ENCODE measurements at places on chromosomes 11 and 22.

GRCh38 chr22:38871360-38872171 is 450 bp downstream of the CBX6 start:
- DNase-seq = no peak

DNA sequence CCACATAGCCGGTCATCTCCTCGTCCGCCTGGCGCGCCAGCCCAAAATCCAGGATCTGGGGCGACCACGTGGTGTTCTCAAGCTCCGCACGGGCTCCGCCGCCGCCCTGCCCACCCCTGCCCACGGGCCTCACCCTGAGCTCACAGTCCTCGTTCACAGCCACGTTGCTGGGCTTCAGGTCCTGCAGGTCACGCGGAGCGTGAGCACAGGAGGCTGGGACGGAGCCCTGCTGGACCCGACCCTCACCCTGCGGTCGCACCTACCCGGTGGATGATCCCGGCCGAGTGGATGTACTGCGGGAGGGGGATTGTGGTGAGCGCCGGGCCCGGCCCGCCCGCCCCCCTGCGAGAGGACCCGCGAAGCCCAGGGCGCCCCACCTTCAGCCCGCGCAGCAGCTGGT is 3.2 kb downstream of the MAPK11 start:
- DNase-seq = no peak

- DNase-seq = no peak
Measured at GRCh38 chr11:69167916-69168691, 12.4 kb downstream of the SMIM38 start.

DNA sequence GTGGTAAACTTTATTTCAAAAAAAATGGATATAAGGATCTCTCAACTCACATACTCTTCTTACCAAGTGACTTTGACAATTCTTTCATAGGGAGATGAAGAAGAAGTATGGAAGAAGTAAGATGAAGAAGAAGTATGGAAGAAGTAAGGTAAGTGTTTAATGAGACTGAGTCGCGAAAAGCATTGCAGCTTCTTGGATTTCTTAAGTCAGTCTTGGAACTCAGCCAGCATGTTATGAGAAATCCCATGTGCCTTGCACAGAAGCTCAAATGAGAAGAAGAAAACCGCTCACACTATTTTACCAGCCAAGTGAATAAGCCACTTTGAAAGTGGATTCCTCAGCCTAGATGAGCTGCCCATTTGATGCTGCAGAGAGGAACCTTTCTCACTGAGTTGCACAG is 332.0 kb upstream of the CCDC179 start:
- no peak for DNase-seq

DNA sequence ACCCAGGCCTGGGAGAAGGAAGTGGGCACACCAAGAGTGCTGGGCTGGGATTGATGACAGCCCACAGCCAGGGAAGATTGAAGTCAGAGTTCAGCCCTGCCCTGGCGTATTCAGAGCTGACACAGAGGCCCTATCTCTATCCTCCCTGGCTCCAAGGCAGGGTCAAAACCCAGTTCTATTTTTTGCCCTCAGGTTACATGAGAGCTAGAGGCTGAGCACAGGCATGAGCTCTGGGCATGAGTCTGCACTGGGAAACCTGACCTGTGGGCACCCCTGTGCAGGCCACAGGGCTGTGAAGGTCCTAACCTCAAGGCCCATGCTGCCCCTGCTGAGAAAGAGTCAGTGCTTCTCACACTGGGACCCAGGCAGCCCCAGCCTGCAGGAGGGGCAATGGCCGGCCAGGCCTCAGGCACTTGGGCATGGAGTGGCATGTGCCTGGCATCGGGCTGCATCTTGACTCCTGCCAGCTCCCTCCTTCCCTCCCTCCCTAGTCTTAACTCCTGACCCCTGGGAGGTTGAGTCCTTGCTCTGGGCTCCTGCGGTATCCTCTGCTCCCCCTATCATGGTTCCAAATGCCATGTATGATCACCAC is 5.4 kb downstream of the SLC35E4 start:
- no peak for DNase-seq

DNA sequence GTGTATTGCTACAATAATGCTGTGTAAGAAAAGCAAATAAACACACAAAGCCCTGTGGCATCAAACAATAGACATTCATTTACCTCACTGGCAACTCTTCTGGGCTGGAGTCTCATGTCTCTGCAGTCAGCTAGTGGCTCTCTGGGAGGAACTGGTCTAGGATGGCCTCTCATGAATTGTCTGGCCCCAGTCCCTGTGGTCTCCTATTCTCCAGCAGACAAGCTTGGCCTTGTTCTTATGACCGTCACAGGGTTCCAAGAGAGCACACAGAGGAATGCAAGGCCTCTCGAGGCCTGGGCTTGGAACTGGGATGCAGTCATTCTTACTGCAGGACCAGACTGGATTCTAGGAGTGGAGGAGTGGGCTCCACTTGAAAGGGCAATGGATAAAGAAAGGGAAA is 141.2 kb upstream of the NTM start:
- DNase-seq = no peak

- DNase-seq = no peak
Measured at GRCh38 chr11:1734641-1735081, 15.7 kb downstream of the IFITM10 start.
